CD8-positive, alpha-beta memory T cell (primary cell): ENCODE measurements at places on chromosomes 12 and 14.

GRCh38 chr14:56172571-56172971 is 54.4 kb downstream of the PELI2 start:
- H3K4me1 ChIP-seq, result peaks cover 9% of the 10 kb centered on the region
- no peak overlapping the region for H3K4me3 ChIP-seq
- no peak overlapping the region for H3K27ac ChIP-seq

DNA sequence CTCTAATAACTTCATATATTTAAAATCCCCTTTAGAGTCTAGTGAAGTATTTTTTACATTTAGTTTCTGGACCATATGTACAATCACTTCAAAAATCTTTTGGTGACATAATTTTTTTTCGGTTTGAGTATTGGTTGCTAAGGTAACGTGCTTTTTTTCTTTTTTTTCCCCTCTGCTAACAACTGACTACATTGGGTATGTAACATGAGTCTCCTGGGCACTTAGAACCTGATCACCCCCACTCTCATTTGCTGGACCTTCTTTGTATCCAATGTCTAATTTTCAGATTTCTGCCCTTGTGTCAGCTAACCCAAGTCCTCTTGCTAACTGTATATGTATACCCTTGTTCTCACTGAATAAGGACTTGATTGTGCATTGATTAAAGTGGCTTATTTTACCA is 592.9 kb upstream of the FLRT2 start:
- H3K36me3 ChIP-seq, result no peaks in the 10 kb centered on the region
- DNase-seq, result no peak
- no peak overlapping the region for H3K4me3 ChIP-seq
- H3K4me1 ChIP-seq, result no peaks in the 10 kb centered on the region
- H3K27me3 ChIP-seq, result no peaks in the 10 kb centered on the region

GRCh38 chr12:64412459-64412858 is 8.3 kb downstream of the XPOT start:
- H3K27ac ChIP-seq, result no peak overlapping the region
- H3K4me1 ChIP-seq, result no peaks in the 10 kb centered on the region
- H3K27me3 ChIP-seq, result no peaks in the 10 kb centered on the region

DNA sequence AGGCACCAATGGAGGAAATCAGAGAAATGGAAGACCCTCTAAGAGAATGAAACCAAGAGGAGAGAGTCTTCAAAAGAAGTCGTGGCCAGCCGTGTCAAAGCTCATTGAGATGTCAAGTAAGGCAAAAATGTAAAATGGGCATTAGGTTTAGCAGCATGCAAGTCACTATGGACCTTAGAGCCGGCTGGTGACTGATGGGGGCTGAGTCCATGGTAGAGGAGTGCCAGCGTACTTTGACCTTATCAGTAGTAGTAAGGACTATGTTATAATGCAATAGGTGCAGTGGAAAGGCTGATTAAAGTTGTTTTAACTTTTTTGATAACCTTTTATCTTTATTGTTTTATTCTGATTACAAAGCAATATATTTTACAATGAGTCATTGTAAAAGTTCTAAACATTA is 66.5 kb downstream of the ANO6 start:
- H3K27ac ChIP-seq, result no peak overlapping the region
- H3K36me3 ChIP-seq, result no peaks in the 10 kb centered on the region
- no peak for DNase-seq
- H3K4me3 ChIP-seq, result no peak overlapping the region

DNA sequence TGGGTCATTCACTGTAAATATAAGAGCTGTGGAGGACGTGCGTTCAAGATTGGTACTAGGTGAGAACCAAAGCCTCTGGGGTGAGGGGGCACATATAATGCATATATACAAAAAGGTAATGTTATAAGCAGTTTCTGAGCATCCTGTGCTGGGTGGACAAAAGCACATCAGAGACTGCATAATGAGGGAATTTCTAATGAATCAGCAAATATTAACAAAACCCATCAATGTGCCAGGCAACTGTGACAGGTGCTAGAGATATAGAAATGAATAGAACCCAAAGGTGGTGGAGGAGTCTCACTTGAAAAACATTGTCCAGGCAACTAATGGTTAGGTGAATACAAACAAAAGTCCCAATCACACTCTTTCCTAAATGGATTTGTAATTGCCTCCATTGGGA is 74.7 kb downstream of the GPR65 start:
- H3K4me1 ChIP-seq, result no peaks in the 10 kb centered on the region
- no peak for DNase-seq
- H3K27me3 ChIP-seq, result no peaks in the 10 kb centered on the region

- no peak for DNase-seq
- H3K4me1 ChIP-seq, result no peaks in the 10 kb centered on the region
- H3K4me3 ChIP-seq, result no peak overlapping the region
These were observed 274.4 kb upstream of the USP15 start for GRCh38 chr12:61985830-61986229.
